ENCODE measurements at places on chromosomes 13 and 19.

- no peak for DNase-seq
These were observed 823.0 kb downstream of the PCDH9 start for GRCh38 chr13:66407128-66407527.

GRCh38 chr19:28332351-28332750 lies 880.6 kb downstream of the UQCRFS1 start:
- no peak for DNase-seq

DNA sequence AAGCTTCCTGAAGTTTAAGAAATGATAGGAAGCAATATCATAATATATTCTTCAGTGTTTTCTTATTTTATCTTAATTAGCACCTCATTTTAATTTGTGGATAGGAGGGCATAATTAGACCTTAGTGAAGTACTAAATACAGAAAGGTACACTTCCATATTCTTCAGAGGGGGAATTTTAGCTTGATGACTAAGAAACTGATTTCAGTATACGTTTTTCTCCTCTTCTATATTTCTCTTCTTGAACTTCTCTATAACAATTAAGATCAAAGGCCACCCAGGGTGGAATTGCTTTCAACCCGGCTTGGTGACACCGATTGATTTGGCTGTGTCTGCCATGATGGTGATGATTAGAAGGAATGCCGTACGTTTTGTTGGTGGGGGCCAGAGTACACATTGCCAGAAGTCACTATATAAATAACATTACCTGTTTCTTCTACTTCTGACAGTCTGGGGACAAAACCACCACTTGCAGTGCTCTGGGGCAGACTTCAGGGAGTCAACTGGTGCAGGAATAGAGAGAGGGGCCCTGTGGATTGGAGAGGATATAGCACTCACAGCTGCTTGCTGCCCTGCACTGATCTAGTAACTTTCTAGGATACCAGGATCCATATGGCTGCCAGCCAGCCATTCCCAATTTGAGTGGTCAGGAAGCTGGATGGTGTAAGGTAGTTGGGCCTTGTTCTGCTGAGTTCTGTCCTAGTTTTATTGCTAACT lies 73.8 kb downstream of the SPATA13 start:
- DNase-seq = no peak

DNA sequence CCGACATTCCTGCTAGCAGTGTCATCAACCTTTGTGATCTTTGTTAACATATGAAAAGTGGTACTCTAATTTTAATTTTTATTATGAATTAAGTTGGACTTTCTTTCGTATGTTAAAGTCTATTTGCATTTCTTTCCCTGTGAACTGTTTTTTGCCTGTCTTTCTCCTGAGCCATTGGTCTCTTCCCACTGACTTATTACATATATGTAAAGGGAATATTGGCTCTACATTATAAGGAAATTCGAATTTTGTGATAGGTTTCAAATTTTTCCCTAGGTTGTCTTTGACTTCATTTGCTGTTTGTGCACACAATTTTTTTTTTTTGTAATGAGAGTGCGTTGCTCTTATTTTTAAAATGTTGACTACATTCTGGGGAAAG lies 442 bp upstream of the CDC16 start:
- DNase-seq = no peak

DNA sequence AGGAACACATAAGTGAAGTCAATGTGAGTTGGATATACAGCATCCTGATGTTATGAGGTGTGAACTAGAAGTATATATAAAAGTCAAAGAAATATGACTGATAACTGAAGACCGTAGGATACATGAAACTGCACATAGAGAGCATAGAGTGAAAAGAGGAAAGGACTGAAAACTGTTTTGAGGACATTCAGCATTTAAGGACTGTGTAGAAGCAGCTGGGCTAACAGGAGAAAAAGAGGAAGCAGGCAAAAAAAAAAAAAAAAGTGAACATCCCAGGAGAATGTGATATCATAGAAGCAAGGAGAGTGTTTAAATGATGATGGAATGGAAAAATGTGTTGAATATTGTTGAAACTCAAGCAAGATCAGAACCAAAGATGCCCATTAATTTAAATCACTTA lies 363.5 kb downstream of the PCDH20 start:
- no peak for DNase-seq

DNA sequence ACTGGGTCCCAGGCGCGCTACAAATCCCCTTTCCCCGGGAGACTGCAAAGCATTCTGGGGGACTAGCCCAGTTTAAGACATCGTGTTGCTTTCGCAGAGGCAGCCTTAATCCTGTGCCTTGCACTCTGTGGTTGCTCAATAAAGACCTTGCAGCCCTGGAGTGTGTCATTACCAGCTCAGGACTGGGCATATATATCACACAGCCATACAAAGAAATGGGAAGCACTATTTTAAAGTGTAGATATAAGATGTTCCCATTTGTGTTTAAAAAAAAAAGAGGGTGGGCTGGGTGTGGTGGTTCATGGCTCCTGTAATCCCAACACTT lies 11.1 kb downstream of the NAPA start:
- no peak for DNase-seq

DNA sequence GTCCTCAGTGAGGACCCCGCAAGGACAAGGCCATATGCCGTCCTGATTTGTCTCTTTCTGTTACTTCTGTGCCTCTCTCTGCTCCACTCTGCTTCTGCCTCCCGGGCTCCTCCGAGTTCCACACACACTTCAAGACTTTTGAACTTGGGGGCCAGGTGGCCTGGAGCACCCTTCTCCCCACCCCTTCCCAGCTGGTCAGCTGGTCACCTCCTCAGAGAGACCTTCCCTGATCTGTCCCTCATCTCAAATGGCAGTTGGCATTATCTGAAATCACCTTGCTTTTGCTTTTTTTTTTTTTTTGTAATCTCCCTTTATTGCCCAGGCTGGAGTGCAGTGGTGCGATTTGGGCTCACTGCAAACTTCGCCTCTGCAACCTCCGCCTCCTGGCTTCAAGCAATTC lies 2.2 kb upstream of the S1PR5 start:
- no peak for DNase-seq

- no peak for DNase-seq
These were observed 118.8 kb downstream of the VWA8 start for GRCh38 chr13:41842036-41842620.

- no peak for DNase-seq
These were observed 13.6 kb upstream of the ZNF14 start for GRCh38 chr19:19746286-19747213.

DNA sequence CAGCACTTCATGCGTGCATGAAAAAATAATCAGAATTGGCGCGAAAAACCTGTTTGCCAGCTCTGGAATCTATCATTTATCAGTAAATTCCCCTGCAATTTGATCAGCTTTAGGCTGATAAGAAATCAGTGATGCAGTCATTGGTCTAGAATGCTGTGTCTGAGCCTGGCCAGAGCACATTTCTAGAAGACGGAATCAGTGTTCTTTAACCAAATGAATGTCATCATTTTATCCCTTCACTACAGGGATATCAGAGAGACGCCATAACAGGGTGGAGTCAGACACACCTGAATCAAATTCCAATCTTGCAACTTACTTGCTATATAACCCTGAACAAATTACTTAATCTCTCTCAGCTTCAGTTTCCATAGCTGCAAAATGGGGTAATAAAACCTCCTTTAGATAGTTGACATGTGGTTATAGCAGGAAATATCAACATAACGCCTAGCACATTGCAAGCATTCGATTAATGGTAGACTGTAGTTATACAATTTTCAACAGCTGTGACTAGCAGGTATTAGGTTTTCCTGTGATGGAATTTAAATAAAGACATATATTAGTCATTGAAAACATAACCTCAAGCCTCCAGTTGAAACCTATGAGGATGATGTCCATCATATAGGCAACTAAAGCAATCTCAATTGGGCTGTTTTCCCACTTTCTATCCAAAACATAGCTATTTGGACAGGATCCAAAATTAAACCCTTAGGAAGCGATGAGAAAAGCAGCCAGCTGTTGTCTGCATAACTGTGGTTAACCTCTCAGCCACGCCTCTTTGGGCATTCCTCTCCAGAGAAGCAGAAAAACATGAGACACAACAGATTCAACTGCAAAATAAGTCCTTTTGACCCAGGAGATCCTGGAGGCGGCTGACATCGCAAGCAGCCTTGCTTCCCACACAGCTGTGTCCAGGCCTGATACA lies 51.6 kb upstream of the UBL3 start:
- no peak for DNase-seq

DNA sequence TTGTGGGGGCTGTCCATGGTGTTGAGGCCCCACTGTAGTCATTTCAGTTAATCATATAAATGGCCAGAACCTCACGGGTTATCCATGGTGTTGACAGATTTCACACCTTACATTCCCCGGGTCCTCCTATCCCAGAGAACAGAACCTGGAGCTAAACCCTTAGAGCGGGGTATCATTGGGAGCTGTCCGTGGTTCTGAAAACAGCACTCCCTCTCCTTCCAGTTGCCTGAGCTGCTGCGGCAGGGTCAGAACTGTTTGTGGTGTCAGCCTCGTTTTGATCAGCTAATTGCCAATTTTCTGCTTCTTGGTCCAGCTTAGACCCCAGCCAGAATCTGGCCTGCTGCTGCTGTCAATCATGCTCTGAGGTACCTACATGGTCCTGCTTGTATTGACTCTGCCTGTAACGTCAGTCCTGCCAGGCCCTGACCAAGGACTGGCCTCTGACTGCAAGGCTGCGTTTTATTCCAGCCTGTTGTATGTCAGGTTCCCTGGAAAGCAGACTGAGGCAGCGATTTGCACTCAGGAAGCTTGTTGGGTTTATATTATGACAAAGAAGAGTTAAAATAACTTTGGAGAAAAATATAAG lies 55.8 kb upstream of the KCTD15 start:
- DNase-seq = no peak

- DNase-seq = no peak
These were observed 22.8 kb downstream of the ERICH6B start for GRCh38 chr13:45592758-45593157.

DNA sequence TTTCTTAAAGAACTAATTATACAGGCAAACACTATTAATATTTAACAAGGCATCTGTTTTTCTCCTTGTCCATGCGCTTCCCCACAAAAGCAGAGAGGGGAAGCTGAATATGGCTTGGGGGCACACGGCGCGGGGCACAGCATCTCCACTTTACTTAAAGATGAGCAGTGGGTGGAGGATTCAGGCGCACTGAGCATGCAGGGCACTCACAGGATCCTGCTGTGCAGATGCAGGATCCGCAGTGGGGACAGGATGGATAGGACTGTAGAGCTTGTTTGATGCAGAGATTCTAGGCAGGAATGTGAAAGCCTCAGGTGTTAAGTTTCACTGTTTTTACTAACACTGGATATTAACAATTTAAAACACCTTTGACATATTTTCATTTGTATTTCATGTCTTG lies 43.3 kb downstream of the ATP11A start:
- DNase-seq = no peak

DNA sequence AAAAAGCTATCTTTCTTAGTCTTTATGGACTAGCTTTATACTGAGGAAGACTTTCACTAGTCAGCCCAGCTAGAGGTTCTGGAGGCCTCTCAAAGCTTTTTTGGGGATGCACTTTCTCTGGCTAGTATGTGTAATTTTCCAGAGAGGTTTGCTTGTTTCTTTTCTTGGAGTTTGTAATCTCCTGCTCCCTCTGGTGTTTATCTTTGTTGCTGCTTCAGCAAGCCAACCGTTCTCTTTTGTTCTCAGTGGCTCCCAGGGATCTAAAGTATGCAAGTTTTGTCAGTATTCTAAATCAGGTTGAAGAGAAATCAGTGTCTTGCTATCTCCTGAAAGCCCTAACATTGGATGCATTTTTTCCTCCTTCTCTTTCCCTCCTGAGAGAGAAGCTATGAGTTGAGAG lies 121.1 kb upstream of the MYO16 start:
- no peak for DNase-seq

DNA sequence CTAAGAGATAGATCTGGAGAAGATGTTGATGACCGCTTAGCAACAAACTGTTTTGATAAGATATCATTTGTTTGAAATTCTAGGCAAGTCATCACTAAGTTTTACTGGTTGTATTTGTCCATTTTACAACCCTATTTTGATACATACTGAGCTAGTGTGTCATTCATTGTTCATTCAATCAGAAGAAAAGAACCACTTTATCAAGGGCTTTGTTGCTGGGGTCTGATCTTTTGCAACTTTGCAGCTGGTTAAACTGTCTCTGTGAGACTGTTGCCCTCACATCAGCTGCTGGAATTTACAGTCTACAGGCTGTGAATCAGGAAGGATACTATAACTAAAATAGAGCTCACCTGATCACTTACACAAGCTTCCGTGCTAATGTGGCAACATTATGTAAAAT lies 290.5 kb downstream of the RFC3 start:
- no peak for DNase-seq

DNA sequence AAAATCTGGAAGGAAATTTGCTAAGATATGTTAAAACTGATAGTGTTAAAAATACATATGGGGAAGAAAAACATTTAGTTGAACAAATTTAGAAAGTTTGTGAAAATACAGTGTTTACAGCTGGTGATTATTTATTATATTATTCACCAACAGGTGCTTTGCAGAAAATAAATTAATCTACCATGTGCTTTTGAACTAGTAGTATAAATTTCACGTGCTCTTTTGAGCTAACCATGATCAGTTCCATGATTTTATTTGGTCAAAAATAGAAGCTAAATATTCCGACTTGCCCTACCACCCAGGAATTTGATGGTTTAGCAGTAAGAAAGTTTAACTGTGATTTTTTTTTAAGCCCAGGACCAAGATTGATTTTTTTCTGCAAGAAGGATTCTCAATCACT lies 113.3 kb downstream of the SPRY2 start:
- no peak for DNase-seq

GRCh38 chr13:113595131-113595530 lies 10.6 kb downstream of the TFDP1 start:
- DNase-seq = no peak

DNA sequence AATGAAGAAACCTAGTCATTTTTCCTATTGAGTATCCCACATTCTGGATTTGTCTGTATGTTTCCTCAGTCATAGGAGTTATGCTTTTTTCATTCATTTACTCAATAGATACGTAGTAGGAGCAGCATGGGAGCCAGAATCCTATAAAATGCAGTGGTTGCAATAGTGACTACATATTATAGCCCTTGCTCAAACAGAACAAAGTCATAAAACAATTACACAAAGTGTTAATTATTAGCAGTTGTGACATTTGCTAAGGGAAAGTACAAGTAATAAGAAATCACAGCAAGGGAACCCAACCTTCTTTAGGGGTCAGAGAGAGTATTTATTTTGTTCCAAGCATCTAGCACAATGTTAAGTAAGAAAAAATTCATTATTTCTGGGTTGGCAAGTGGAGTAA lies 27.7 kb upstream of the POU4F1 start:
- DNase-seq = no peak

GRCh38 chr19:2237869-2238153 lies 1.2 kb downstream of the SF3A2 start:
- DNase-seq = no peak

- DNase-seq = no peak
These were observed 141.2 kb upstream of the KLHL1 start for GRCh38 chr13:70249332-70250064.

GRCh38 chr19:10991521-10992081 lies 30.8 kb downstream of the SMARCA4 start:
- no peak for DNase-seq

- DNase-seq = peak; percentile 60
These were observed 89.4 kb upstream of the RAP2A start for GRCh38 chr13:97344265-97345175.

GRCh38 chr13:59641817-59642216 lies 521.9 kb downstream of the DIAPH3 start:
- DNase-seq = no peak

GRCh38 chr19:34686455-34686854 lies 9.0 kb downstream of the ZNF302 start:
- no peak for DNase-seq

GRCh38 chr19:47247308-47247990 lies 8.9 kb upstream of the CCDC9 start:
- DNase-seq = no peak

Data from cerebellar nuclear complex (tissue), 1 donor.